ENCODE measurements at places on chromosomes 4 and X.

DNA sequence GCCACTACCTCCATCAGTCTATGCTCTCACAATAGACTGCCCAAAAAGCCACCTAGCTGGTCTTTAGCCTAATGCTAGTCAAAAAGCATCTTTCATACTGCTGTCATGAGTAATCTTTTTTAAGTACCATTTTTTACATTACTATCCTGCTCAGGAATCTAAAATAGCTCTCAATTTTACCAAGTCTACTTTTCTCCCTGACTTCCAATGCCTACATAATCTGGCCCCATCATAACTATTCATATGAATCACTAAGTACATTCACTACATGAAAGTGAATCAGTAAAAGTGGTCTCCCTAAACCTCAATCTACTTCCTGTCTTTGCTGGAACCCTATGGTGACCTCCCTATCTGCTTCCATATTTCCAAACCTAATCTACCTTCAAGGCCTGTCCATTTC is 105.9 kb downstream of the THOC2 start:
- DNase-seq: no peak

DNA sequence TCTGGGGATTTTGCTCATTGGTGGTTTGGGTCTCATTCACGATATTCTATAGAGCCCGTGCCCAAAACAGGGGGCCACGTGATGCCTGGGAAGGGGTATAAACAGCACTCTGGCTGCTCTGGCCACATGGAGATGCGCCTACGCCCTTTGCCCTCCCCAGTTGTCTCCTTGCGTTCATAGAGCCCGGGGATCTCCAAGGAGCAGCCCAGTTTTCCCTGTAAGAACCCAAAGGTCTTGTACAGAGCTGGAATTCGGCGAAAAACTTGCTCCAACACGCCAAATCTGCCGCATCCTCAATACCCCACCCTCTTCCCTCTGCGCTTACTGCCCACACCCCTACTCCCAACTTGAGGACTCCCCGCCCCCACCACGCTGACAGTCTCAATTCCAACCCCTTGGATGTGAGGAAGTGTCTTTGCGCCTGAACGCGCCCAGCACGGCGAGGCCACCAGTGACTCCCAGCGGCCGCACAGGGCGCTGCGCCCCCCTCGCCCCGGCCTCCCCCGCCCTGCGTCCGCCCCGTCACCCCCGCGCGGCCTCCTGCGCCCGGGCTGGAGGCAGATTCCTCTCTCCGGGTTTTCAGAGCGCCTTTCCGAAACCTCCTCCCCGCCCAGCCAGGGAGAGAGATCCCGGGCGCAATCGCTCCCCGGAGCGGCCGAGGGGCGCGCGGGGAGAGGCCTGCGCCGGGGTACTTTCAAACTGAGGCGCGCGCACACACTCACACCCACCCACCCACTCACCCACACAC is at the start of gene NHS:
TSS of gene NHS (plus strand) at position 582 of the 748 bp plus-strand sequence. CDS start 558 bp downstream, outside the sequence.
- DNase-seq: no peak

DNA sequence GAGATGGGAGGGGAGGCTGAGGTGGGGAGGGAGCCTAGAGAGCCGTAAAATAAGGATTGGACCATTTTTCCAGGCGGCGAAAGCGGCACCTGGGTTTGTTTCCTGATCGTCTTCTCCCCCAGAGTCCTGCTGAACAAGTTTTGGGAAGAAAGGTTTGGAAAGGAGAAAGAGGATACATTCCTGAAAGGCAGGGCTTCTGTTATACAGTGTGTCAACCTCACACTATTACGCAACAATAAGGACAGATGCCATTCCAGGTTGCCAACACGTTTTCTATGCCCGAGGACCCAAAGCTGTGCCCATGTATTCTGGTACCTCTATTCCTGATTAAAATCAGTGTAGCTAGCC is 658 bp downstream of the SCOC start:
- DNase-seq: no peak

GRCh38 chrX:152871260-152871659 is 26.6 kb upstream of the ZNF185 start:
- DNase-seq: no peak

- no peak for DNase-seq
These were observed 46.1 kb downstream of the LAS1L start for GRCh38 chrX:65488495-65488894.

DNA sequence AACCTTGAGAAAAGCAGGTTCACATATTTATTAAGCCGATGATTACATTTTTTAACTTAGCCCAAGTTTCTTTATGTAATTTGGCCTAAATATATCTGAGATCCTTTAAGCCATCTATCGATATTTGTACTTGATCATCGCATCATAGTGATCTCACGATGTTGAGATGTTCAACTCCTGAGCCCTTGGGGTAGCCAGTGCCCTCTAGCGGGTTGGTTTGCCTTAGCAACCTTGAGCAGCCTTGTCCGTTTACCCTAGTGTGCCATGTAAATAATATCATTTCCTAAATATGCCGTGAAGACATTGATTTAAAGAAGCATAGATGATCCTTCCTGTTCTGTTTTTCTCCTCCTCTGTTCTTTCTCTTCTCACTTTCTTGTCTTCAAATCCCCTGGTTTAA is 432.2 kb downstream of the RPA4 start:
- no peak for DNase-seq

Data from stimulated activated CD4-positive, alpha-beta T cell treated with anti-CD3 and anti-CD28 coated beads, Interleukin-1b, Interleukin-23, amount 100 ng/mL, for 4 hours (primary cell).